ENCODE measurements at places on chromosomes 7 and 10.
A peak's percentile ranks its signal among the peaks of the same experiment; 100 is the strongest.

GRCh38 chr10:78381107-78381506 lies 347.4 kb downstream of the RPS24 start:
- DNase-seq: no peak

DNA sequence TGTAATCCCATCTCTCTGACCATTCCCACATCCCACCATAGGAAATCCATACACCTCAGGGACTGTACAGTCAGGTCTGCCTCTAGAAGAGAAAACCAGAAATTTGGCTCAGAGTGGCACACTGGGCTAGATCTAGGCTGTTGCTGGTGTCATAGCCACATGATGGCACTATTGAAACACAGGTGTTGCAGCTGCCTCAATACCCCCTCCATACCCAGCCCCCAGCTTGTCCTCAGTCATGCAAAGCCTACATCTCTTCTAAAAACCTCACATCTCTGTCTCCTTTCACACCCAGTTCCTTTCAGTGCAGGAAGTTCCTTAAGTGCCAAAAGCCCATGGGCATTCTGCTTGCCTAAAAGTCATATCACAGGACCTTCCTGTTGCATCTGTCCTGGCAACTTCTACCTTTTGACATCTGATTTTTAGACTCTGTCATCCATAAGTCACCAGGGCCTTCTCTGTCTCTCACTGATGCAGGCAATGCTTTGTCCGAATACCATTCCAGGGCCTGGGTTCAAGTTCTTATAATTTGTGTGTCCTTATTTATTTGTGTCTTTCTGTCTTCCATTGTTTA lies 27.0 kb upstream of the HIBADH start:
- DNase-seq: no peak

GRCh38 chr10:121339114-121339513 lies 259.1 kb downstream of the FGFR2 start:
- no peak for DNase-seq

- DNase-seq: no peak
Observed at GRCh38 chr10:112168733-112169132, 14.8 kb downstream of the GPAM start.

DNA sequence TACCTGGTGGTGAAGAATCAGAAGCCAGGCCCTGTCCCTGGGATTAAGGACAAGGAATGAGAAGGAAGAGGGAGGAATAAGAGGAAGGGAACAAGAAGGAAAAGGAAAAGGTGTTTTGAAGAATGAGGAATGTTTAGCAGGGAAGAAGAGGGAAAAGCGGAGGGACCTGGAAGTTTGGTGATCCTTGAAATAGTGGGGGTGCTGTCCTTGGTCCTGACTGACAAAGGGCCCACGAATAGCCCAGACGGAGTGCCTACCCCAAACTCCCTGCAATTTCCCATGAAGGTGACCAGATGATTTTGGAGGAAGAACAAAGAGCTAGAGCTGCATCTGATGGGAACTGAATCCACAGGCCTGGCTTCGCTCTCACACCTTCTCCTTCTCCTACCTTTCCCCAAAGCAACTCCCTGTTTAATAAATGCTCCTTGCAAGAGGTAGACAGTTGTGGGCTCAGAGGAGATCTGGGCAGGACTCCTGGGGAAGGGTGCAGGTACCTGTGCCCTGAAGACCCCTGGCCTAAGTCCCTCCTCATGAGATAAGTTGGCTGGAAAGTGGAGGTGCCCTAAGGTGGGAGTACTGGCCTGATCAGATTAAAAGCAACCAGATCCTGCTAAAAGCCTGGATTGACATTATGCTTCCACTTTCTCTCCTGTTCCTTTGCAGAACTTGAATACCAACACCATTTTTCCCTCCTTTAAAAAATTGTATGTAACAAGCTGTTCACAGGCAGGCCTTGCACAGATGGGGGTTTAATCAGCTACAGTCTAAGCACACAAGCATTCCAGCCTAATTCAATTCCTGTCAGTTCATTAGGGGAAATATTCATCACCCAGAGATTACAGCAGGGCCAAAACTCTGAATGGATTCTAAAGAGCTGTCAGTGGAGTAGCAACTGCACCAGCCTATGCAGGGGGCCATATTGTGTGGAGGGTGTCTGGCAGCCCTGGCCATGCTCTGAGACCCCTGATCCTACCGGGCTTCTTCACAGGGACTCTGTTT lies 19.4 kb downstream of the KAZALD1 start:
- no peak for DNase-seq

DNA sequence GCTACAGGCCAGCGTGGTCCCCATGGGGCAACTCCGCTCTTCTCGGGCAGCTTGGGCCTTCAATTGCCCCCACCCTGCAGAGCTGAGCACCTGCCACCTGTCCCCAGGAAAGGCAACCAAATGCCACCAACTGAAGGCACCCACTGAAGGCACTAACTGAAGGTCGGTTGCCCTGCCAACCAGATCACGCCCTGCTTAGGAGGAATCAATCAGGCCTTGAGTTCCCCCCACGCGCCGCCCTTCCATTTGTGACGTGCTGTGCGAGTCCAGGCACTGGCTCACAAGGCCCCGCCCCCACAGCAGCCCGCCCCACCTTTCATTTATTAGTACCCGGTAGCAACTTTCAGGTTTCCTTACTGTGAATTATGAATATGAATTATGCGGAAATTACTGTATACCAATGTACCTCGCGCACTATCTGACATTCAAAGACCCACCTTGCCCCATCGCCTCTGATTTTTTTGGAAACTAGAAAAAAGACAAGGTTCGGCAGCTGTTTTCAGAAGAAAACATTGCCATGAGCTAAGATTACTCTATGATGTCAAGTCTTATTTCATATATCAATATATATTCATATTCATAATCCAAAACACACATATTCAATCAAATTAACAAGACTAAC lies 83.6 kb upstream of the ABI1 start:
- no peak for DNase-seq

GRCh38 chr10:128070721-128071416 lies 55.4 kb downstream of the MKI67 start:
- no peak for DNase-seq

GRCh38 chr7:51617686-51618085 lies 301.1 kb upstream of the COBL start:
- DNase-seq: no peak

DNA sequence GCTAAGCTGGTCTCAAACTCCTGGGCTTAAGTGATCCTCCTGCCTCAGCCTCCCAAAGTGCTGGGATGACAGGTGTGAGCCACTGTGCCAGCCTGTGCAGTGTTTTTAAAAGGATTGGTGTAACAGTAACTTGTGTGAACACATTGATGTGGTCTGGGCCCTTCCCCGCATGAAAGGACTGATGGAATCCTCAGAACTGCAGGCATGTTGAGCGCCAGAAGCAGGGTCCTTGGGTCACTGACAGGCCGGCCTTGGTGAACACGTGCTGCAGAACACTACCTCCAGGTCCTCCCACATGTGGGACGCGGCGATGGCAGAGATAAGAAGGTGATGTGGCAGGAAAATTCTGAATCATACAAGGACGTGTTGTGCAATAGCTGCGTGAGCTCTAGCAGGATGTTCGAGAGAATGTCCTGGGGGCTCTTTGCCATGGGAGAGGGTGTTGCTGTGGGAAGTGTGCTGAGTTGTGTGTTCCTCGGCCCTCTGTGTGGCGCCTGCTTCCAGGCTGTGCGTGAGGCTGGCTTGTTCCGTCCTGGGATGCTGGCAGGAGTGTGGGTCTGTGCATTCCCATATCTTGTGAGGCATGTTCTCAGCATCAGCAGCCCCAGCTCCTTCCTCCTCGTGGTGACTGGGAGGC lies 68.2 kb downstream of the DNAJB6 start:
- DNase-seq: peak; percentile 54

- no peak for DNase-seq
Observed at GRCh38 chr7:106911959-106912358, 46.9 kb downstream of the PIK3CG start.

- no peak for DNase-seq
Observed at GRCh38 chr10:103722632-103723031, 132.7 kb downstream of the SH3PXD2A start.

GRCh38 chr10:28595613-28596012 lies 62.7 kb downstream of the WAC start:
- DNase-seq: no peak

DNA sequence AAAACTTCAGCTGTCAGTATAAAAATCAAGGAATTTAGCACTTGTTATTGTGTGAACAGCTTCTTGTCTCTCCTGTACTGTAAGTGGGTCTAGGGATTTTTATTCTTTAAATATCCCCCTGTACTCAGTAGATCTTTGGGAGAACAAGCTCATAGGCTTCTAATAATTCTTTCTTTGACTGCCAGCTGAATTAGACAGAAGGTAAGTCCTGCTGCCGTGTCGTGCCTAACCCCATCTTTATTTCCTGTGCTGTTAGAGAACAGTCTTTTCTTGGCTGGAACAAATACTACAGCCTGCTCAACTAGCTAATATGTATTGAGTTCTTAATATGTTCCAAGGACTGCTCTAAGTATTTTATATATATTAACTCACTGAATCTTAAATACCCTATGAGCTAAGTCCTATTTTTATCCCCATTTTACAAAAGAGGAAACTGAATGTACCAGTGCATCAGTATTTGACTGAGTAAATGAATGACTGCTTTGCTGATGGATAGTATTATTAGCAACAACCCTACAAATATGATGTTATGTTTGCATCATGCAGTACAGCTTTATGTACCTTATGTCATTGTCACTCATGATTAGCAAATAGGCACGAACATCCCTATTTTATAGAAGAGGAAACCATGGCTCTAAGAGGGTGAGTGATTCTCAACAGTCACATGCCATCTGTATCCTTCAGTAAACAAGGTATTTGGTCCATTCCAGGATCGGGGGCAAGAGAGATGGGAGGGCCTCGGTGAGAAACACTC lies 5.5 kb upstream of the DUSP5 start:
- DNase-seq: no peak

DNA sequence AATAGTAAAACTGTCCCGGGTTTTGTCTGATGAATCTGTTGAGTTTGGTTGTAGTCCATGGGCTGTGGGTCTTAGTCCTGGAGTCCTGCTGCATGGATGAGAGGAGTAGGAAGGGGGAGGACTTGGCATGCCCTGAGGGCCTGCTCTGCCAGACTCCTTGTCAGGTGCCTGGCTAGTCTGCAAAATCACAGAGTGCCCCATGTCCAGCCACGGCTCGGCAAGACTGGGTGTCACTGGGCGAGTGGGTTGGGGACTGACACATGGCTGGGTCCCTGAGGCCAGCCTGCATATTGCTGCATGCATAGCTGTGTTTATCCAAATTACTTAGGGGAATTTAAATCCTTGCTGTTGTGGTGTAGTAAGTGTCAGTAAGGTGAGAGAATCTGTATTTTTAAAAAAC lies 9.7 kb downstream of the MINDY4 start:
- DNase-seq: no peak

DNA sequence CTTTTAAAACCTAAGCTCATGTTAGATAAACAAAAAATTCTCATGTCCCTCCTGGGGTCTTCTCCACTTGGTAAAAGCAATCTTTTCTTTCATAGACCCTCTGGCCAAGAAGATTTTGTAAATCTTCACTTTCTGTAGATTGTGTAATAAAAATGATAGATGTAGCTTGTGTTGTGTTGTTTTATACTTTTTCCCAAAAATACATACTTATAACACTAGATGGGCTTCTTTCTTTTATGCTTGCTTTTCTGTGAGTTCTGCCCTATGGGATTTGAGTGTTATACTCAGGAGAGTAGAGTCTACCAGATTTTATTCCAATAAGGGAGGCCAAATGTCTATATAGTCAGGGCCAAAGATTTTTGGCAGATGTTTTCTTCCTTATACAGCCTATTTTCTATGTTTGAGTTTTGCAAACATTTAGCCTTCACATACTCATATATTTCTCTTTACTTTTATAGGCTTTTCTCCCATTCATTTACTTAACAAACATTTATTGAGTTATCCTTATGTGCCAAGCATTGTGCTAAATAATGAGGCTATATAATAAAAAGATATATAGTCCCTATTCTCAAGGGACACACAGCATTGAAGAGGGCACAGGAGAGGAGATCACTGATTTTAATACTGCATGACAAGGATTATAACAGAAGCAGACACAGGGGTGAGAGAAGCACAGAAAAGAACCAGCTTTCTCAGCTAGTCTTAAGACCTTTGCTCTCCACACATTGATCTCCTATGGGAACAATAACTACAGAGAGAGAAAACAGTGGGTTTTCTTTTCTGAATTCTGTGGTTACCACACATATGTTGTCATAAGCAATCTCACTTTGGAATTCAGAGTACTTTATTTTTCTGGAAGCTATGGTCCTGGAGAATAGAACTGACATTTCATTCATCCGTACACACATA lies 58.0 kb upstream of the PNLIP start:
- DNase-seq: no peak

DNA sequence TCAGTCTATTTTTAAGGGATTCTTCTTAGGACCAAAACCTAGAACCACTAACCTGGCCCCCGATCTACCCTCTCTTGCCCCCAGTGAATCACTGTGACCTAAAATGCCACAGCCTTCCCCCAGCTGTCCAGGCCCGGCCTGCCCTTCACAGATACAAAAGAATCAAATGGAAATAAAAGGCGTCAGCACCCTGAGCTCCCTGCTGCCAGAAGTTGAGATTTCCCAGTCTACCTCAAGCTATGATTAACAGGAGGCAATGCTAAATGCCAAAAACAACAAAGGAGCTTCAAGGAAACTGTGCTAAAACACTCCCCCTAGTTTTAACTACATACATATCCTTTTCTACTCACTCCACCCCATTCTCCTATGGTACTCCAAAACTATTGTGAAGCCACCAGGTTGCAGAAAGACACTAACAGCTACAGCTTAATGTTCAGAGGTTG lies 67.8 kb downstream of the GSAP start:
- peak; percentile 31 for DNase-seq

- peak; percentile 47 for DNase-seq
Observed at GRCh38 chr7:19519443-19520021, 189.3 kb downstream of the POLR1F start.

DNA sequence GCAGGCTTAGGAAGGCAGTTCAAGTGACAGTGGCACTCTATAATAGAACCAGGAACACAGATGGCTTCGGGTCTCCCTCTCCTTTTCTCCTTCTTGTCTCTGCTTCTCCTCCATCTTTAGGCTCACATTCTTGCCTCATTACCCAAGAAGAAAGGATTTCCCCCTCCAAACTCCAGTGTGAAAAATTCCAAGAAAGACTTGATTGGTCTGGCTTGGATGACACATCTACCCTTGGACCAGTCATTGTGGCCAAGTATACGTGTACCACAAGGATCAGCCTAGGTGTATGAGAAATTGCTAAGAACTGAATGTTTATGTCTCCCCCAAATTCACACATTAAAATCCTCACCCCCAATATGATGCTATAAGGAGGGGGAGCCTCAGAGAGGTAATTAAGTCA lies 53.9 kb downstream of the PRTFDC1 start:
- no peak for DNase-seq
